ENCODE measurements at places on chromosomes 5 and 9.

- DNase-seq, result no peak
Observed at GRCh38 chr9:8229226-8229625, 429.6 kb upstream of the DMAC1 start.

DNA sequence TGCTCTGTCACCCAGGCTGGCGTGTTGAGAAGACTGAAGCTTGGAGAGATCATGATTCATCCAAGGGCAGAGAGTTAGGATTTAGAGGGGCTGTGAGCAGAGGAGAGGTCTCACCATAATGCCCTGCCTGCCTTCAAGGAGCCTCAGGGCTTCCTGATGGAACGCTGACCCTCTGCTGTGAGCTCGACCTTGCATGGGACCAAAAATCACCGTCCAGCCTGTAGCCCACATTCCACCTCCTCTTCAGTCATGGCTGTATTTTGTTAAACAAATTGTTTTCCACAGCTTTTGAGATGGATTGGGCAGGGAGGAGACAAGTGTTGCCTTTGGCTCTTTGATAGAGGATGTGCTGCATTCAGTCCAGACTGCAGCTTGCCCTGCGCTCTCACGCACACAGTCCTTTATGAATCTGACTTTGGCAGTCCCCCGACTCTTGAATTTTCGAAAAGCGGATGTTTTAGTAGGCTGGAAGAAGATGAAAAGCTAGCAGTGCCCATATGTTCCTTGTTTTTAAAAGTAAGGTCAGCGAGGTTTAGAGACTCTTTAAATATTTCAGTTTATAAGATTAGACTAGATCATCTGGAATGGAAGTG is 79.5 kb downstream of the MVB12B start:
- no peak for DNase-seq

DNA sequence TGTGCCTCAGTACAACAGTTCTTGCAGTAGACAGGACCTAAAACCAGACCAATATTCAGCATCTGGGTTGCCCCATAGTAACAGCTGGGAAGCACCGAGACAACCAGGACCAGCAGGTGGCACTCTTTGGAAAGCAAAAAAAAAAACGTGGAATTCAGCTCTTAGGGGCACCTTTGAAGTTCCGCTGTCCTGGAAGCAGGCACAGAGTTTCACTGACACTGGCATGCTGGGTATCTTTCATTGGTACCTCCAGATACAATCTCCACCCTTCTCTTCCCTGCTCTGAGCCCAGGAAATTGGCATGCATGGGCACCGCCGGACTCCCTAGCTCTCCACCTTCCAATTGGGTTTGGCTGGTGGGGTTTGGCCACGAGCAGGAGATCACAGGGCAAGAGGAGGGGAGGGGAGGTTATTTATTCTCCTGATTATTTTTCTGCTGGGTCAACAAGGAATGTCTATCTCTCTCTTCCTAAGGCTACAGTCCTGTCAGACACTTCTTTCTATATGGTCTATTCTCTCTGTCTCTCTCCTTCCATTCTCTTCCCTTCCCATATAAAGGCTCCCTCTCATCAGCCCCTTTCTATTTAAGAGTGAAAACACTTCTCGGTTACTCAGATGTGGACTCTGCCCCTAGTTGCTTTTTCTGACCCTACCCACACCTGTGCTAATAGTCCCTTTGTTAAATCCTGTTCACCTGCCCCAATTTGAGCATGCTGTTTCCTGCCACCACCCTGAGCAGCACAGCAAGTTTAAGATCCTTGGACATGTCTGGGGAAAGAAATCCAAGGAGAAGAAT is 1.9 kb upstream of the IDNK start:
- peak; percentile 59 for DNase-seq

DNA sequence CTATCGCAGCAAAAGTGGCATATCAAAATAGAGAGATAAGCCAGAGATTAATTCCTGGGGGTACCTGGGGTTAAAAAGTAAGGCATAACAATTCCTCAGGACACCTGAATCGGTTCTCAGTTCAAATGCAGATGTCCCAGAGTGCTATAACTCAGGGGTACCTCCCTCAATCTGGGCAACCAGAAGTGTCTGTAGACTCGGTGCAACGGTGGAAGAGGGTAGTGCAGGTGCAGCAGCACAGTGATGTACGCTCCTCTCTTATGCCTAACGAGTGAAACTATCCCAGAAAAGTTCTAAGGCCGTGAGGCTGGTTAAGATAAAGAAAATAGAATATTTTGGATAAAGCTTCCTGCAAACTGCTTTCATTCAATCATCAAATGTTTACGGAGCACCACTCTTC is 7.9 kb upstream of the NR4A3 start:
- no peak for DNase-seq

GRCh38 chr9:4985386-4986266 is 554 bp downstream of the JAK2 start:
- DNase-seq, result peak; percentile 53

DNA sequence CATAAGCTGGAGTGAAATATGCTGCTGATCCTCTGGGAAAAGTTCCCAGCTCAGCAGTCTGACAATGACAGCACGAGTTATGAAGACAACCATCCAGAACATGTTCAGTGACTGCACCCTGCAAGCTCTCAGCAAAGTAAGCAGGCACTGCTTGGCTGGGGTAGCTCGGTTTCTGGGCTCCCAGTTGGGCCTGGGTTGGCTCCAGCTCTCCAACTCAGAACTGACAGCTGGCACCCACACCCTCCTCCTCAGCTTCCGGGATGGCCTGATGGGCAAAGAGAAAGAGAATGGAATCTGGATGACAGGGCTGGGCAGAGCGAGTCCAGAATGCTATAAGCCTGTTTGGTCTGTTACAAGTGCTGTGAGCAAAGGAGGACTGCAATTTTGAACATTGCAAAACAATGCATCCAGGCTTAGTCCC is 185.0 kb downstream of the CSNK1G3 start:
- no peak for DNase-seq

DNA sequence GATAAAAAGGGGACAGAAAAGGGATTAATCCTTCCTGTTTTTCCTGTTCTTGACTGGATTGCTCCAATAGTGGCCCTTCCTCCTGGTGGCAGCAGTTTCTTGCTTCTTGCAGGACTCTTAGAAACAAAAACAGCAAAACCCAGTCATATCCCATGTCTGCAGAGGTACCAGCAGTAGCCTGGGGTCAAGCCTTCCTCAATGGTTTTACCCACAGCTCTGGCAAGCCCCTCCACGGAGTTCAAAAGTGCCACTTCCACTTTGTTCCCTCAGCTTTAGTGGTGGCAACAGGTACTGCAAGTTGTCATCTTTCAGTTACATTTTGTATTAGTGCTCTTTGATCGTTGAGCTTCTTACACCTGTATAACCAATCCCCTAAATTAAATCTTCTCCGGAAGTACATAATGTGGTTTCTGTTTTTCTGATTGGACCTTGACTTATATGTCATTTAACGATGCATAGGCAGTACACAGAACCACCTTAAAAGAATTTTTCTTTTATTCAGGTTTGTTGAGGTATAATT is 8.7 kb upstream of the RANBP6 start:
- no peak for DNase-seq

DNA sequence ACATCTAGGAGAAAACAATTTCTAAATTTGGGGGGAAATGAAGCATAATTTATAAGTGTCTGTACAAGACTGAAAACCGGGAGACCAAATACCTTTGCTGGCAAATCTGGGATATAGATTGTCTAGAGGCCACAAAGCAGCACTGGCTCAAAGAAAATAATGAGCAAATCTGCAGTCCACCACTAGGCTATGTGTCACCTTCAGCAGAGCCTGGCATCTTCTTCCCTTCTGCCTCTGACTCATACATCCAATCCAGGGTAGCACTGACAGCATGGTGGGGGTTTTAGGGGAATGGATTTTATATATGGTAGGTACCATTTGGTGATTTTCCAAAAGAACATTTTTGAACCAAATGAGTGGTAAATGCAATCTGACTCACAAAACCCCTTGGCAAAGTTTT is 12.8 kb downstream of the FAM81B start:
- no peak for DNase-seq

- DNase-seq, result peak; percentile 39
Observed at GRCh38 chr5:177997846-177998245, 1.8 kb upstream of the PROP1 start.

DNA sequence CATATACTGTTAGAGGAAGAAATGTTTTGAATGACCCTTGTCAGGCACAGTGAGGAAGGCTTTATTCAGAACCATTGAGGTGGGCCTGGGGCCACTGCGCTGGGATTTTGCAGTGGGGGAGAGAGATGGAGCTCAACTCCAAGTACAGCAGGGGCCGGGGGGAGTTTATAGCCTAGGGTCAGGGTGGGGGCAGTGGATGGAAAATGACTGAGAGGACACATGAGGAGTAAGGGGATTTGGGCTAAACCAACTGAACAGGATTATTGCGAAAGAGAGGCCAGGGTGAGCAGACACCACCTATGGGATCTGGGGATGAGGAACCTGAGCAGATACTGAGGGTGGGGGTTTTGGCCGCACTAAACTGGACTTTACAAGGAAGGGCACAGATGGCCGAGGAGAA is 6.3 kb downstream of the CEP72 start:
- DNase-seq, result no peak

DNA sequence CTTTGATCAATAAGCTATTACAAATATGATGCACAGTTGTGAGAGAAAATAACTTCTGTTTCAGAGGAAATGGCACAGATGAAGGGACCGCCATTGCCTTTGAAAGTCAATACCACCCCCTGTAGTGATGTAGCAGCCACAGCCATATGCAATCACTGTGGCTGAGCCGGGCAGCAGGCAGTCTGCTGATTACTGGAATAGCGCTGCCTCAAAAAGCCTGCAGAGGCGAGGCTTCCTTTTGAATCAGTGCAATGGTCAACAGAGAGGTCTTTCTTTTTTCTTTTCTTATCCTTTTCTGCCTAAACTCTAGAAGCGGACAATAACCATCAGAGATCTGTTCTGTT is 265.1 kb upstream of the TAS2R1 start:
- no peak for DNase-seq

GRCh38 chr5:140544986-140545385 is 2.5 kb upstream of the EIF4EBP3 start:
- DNase-seq, result no peak

- no peak for DNase-seq
Observed at GRCh38 chr5:169146158-169146557, 154.8 kb downstream of the SLIT3 start.

DNA sequence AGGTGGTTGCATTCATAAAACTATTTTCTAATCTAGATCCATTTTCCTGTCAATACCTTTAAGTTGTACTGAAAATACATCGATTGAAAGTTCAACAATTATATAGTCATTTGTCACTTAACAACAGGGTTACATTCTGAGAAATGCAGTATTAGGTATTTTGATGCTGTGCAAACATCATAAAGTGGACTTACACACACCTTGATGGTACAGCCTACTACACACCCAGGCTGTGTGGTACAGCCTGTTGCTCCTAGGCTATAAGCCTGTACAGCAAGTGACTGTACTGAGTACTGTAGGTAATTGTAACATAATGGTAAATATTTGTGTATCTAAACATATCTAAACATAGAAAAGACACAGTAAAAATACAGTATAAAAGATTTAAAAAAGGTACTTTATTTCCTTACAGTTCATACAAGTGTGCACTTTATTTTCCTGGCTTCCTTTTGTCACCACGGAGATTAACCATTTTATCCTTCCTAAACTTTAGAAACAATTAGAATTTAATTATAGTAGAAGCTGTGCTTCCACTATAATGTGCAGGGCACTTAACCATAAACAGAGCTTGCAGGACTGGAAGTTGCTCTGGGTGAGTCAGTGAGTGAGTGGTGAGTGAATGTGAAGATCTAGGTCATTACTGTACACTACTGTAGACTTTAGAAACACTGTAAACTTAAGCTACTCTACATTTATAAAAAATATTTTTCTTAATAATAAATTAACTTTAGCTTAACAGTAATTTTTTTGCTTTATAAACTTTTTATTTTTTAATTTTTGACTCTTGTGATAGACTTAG is 42.9 kb upstream of the MEF2C start:
- no peak for DNase-seq

DNA sequence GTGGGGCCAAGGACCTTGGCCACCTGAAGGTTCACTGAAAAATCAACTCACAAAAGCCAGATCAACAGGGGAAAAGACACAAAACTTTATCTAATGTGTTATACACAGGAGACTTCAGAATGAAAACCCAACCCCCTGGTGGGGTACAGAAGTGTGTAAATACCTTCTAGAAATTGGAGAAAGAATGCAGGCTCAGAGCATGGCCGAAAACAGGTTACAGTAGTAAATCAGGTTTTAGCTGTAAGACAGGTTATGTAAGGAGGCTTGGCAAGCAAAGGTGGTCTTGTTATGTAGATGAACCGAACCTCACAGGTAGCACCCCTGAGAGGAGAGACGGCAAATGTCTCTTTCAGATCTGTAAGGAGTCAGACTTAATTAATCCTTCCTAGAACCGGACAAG is 10.0 kb downstream of the CEMIP2 start:
- DNase-seq, result no peak

DNA sequence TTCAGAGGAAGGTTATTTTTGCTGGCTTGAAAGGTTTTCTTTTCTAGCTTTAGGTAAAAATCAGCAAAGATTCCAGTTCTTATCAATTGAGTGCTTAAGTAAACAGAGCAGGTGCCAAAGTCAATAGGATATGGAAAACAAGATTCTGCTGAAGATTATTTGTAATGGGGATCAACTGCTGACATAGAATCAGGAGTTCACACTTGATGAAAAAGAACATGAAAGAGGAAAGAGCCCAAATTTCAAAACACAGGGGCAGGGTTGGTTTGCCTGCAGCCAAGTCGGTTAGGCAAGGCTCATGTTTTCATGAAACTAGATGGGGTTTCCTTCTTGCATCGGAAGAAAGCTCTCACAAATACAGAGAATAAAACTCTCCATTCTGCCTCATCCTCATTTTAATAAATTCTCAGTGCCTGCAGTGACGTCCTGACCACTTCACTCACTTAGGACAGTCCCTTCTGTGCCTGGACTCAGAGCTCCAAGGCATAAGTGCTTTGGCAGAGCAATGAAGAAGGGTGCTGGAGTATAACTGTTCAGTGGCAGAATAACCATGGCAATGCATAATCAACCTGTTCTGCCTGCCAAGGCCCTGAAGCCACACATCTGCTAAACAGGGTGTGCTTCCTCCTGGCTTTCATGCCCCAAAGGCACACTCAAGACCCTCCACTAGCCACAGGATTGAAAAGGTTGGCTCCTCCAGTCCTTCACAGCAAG is 179.6 kb downstream of the GNAQ start:
- no peak for DNase-seq

GRCh38 chr5:2201421-2201820 is 318.7 kb upstream of the IRX4 start:
- DNase-seq, result no peak

DNA sequence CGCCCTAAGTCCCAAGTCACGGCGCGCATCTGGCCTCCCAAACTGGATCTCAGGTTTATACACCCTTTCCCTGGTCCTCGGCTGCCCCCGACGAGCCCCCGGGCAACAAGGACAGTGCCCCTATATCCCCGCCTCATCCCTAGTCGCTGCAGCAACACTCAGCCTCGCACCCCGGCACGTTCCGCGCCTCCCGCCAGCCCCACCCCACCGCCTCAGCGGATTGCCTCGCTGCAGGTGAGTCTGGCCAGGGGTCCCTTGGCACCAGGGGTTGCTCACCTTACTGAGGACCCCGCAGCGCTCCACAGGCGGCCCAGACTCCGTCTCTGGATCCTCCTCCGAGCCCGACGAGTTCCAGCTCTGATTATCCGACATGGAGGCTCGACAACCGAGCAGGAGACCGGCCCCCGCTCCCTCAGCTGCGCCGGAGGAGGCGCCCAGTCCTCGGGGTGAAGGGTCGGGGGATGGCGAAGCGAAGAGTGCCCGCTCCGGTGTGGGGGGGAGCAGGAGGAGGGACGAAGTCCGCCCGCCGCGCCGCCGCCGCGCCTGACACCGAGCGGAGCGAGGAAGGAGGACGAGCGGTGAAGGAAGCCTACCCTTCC is 494 bp downstream of the CERT1 start:
- DNase-seq, result peak; percentile 75

All from ecto neural progenitor cell (in vitro differentiated cells).